ENCODE measurements at places on chromosomes 2 and 18.
A peak's percentile ranks its signal among the peaks of the same experiment; 100 is the strongest.

- no peak for DNase-seq
These were observed 108.6 kb downstream of the EHBP1 start for GRCh38 chr2:62814123-62814522.

- DNase-seq: no peak
These were observed 15.7 kb downstream of the IGFBP5 start for GRCh38 chr2:216679658-216680024.

DNA sequence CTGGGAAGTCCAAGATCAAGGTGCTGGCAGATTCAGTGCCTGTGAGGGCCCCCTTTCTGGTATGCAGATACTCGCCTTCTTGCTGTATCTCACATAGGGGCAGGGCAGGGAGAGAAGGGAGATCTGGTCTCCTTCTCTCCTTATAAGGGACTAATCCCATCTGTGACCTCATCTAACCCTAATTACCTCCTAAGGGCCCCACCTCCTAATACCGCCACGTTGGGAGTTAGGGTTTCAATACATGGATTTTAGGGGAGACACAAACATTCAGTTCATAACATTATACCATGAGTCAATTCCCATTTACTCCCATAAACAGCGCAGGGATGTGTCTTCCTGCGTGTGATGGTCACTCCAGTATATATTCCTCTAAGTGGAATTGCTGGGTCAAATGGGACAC lies 73.8 kb upstream of the TXNDC2 start:
- DNase-seq: no peak

- DNase-seq: no peak
These were observed 194.2 kb upstream of the MEX3C start for GRCh38 chr18:51391731-51392130.

DNA sequence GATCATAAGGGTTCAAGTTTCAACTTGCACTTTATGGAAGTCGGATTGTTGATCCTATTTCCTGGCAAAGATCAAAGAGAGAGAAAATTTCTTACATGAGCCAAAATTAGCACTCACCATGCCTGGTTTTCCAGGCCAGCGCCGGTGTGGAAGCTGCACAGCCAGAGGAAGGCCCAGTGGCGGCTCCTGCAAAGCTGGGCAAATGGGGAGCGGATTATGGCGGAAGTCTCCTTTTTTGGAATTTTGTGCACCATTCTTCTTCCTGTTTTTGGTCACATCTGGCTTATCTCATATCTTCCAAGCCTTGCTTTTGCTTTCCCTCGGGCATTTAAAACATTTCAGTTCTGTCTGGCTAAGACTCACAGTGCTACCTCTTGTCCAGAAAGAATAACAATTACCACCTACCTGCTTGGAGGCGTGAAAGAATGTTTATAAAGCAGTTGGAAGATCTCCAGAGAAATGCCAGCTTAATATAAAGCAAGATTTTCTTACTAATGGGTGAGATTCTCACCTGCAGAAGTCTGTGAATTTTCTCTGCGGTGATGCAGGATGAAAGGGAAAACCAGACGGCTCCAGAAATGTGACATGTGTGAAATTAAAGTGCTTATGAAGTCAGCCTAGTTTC lies 94.3 kb downstream of the ASAP2 start:
- DNase-seq: no peak

- DNase-seq: no peak
These were observed 71.7 kb downstream of the EIPR1 start for GRCh38 chr2:3305952-3306351.

DNA sequence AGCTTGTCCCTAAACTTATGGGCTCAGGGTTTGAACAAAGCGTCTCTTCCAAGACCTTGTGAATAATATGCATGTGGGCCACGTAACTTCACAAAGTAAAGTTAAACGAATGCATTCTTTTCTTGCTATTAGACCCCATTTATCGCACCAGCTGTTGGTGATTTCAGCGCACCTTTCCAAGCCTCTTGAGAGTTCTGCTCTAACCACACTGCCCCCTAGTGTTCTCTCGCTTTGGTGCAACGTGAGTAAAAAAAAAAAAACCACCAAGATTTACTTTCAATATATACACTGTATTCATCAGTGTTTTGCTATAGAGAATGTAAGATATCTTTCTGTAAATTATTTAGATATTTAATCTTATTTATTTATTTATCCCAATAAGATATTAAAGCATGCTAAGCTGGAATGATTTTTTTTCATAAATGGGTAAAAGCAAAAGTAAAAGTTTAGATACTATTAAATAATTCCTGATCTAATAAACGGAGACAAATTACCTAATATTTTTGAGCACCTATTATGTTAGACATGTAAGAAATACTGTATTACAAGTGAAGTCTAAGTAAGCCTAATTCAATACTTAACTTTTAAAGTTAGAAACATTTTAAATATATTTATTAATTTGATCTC lies 459.5 kb downstream of the DLGAP1 start:
- DNase-seq: peak; percentile 91

- no peak for DNase-seq
These were observed 73.1 kb downstream of the BOD1L2 start for GRCh38 chr18:57219964-57220363.

DNA sequence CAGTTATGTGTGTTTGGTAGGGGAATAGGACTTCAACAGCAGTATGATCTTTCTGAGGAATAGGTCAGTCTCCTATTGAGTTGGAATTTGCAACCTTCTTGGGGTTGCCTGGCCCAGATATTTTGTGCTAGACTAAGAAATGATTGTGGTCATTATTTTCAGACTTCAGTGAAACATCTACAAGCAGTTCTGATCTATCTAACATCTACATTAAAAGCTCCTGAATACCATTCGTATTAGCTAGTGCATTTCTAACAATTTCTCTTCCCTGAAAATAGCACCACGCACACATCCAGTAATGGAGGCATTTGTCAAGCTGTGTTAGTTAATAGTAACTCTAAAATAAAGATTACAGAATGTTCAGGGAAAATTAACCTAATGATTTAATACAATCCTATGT lies 179.3 kb downstream of the FIGN start:
- no peak for DNase-seq

DNA sequence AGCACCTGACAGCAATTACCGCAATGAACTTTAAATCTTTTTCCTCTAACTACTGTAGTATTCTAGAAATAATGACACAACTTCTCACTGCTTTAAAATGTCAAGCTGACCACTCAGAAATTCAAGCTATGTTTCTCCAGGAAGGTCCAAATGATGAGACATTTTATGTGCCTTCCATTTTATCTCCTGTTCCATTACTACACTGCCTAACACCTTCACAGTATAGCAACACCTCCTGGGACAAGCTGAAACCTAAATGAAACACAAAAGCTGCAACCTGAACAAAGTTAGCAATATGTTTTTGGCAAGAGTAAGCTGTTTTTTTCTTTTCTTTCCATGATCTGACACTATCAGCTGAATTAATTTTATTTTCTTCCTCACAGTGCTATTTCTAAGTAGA lies 81.9 kb downstream of the IKZF2 start:
- no peak for DNase-seq

- no peak for DNase-seq
These were observed 51.9 kb downstream of the TSHZ1 start for GRCh38 chr18:75262511-75262910.

- DNase-seq: no peak
These were observed 391 bp downstream of the ZNF385B start for GRCh38 chr2:179861027-179861415.

- DNase-seq: no peak
These were observed 80.9 kb upstream of the KYNU start for GRCh38 chr2:142796588-142796987.

- DNase-seq: no peak
These were observed 39.4 kb upstream of the MAP4K3 start for GRCh38 chr2:39476524-39476923.

- no peak for DNase-seq
These were observed 188.3 kb downstream of the FHOD3 start for GRCh38 chr18:36485772-36486171.

- DNase-seq: peak; percentile 59
These were observed 142.3 kb upstream of the NCKAP5 start for GRCh38 chr2:133710613-133711012.

DNA sequence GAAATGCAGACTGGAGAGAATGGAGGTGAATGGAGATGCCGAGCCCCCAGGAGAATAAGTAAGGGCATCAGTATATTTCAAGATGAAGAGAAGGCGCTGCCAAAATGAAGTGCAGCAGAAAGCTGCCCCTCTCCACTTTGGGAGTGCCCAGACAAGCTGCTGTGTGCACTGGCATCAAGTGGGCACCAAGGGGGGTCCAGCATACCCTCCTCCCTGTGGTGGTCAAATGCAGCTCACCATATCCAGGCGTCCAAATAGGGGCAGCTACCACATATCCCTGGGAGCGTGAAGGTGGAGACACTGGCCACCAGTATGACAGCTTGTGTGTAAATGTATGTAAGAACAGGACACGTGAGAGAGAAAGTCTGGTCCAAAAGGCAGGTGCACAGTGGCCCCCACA lies 236.6 kb downstream of the KLHL29 start:
- no peak for DNase-seq

GRCh38 chr2:45627911-45628310 lies 16.8 kb upstream of the SRBD1 start:
- DNase-seq: no peak

DNA sequence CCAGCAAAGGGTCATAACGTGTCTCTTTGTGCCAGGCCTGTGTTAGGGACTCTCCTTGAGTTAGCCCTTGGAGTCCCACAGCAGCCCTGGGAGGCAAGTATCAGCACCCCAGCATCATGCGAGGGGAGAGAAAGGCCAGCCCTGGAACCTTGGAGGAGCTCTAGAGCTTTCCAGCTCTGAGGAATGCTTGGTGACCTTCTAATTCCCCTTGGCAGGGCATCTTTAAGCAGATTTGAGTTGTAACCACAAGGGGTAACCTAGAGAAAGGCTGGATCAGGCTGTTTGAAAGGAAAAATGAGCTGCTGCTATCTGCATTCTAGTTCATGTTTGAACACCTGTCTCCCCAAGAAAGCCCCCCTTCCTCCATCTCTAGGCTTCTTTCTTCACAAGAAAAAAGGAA lies 23.8 kb upstream of the ODC1 start:
- no peak for DNase-seq

- no peak for DNase-seq
These were observed 47.3 kb upstream of the FZD7 start for GRCh38 chr2:201986463-201986735.

- DNase-seq: no peak
These were observed 321.0 kb downstream of the MEIS1 start for GRCh38 chr2:66755974-66756373.

DNA sequence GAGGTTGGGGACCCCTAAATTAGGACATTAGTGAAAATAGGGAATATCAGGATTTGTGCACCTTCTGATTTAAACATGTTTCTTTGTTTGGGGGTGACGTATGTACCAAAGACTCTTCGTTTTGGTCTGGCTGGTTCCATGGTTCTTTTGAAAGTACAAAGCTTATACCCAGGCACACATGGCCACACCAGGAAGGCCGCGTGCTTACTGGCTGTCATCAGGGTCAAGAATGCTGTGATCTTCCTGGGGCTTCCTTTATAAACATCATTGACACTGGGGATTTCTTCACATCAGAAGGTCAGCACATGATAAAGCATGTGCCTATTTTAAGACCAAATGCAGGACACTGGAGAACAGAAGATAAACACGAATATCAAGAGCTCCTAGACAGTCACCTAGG lies 230.6 kb upstream of the ID2 start:
- DNase-seq: no peak

DNA sequence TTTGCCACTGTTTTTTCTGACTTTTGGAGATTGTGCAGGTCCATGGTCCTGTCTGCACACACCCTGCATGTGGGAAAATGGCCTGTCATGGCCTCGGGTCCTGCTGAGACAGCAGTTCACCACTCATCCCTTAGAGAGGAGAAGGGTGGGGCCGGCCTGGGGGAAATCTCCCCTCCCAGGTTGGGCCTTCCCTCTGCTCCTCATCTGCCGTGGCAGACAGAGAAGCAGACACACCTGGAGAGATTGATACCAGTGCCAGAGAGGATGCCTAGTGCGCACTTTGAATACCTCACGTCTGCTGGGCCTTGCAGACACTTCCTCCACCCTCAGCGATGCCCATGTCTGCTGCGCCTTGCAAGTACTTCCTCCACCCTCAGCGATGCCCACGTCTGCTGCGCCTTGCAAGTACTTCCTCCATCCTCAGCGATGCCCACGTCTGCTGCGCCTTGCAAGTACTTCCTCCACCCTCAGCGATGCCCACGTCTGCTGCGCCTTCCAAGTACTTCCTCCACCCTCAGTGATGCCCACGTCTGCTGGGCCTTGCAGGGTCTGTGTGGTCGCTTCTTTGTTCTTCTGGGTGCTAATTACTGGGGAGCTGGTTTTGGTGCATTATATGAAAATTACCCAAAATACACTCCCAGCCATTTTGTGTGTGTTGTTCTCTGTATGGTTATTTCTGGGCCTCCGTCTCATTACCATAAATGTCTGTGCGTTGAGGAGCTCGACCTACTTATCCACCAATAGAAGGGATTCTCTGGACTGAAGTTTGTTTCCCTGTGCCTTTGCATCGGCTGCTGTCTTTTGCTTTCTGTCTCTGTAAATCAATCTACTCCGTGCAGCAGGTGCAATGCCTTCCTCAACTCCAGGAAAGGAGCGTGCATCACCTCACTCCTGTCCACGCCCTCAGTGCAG lies 186.9 kb upstream of the PXDN start:
- DNase-seq: peak; percentile 24

DNA sequence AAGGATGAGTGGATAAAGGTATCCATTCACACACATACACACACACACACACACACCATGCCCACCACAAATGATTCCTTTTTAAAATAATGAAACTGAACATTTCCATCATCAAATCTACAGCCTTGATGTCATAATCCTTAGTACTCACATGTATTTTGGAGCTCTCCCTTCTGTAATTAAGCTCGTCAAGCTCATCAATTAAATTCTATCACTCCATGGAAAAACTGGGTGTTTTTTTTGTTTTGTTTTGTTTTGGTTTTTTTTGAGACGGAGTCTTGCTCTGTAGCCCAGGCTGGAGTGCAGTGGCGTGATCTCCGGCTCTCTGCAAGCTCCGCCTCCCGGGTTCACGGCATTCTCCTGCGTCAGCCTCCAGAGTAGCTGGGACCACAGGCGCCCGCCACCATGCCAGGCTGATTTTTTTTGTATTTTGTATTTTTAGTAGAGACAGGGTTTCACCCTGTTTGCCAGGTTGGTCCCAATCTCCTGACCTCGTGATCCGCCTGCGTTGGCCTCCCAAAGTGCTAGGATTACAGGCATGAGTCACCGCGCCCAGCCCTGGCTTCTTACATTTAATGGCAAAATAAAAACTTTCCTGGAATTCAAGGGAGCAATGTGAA lies 78.6 kb upstream of the RGPD4 start:
- no peak for DNase-seq

DNA sequence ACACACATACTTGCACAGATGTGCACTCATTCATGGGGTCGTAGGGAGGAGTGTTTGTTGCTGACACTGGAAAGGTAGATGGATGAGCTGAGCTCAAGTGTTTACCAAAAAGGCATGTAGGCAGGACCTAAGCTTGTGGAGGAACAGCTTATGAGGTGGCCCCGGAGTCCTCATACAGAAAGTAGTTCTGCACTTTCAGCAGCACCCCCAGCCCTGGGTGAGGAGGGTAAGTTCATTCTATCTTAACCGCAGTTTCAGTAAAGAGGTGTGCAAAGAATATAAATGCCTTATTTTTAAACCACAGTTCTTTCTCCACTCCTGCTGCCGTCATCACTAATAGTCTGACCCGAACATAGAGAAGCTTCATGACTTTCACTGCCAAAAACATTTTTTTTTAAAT lies 31.7 kb upstream of the RNF152 start:
- no peak for DNase-seq

All from eye (tissue), 1 donor.